Vagina (tissue), 2 donors: ENCODE measurements at places on chromosomes 1 and 21. TPM values are rescaled to one million over a fixed set of nuclear protein-coding genes. Genes with fewer than 3 reads are reported as not detected.

GRCh38 chr1:28755701-28756100, 19.0 kb downstream of the YTHDF2 start:
- no peak for DNase-seq

GRCh38 chr1:168019407-168019806, 82.5 kb upstream of the MPC2 start:
- no peak for DNase-seq

GRCh38 chr1:214453109-214453722, 98.2 kb downstream of the PTPN14 start:
- DNase-seq = no peak

DNA sequence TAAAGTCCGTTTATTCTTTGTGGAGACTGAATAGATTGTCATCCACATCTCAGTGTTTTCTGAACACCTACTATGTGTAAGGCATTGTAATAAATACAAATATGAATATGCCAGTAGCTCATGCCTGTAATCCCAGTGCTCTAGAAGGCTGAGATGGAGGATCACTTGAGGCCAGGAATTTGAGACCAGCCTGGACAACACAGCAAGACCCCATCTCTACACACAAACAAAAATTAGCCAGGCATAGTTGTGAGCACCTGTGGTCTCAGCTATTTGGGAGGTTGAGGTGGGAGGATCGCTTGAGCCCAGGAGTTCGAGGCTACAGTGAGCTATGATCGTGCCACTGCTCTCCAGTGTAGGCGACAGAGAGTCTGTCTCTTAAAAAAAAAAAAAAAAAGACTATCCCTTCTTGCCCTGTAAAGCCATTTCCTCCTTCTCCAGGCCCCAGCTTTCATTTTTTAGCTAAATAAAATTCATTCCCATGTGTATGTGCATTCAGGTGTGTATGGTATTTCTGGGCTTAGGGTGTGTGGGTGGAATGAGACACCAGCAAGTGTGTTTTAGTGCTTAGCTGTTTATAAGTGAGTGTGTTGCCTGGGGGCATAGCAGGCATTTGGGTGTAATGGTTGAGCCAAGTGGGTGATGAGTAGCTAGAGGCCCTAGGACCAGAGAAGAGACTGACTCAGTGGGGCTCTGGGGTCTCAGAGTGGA, 7.8 kb downstream of the CELSR2 start:
- no peak for DNase-seq

- DNase-seq = no peak
Observed at GRCh38 chr1:226674892-226675714, 64.0 kb downstream of the ITPKB start.

DNA sequence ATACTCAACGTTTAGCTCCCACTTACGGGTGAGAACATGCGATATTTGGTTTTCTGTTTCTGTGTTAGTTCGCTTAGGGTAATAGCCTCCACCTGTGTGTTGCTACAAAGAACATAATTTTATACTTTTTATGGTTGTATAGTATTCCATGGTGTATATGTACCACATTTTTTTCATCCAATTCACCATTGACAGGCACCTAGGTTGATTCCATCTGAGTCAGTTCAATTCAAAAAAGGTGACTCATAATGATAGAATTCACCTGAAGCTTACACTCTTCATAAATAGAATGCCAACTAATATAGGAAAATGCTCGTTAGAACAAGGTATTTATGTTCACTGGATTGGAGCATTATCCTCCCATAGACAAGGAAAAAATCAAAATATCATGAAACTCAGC, 38.5 kb downstream of the RGS4 start:
- no peak for DNase-seq

DNA sequence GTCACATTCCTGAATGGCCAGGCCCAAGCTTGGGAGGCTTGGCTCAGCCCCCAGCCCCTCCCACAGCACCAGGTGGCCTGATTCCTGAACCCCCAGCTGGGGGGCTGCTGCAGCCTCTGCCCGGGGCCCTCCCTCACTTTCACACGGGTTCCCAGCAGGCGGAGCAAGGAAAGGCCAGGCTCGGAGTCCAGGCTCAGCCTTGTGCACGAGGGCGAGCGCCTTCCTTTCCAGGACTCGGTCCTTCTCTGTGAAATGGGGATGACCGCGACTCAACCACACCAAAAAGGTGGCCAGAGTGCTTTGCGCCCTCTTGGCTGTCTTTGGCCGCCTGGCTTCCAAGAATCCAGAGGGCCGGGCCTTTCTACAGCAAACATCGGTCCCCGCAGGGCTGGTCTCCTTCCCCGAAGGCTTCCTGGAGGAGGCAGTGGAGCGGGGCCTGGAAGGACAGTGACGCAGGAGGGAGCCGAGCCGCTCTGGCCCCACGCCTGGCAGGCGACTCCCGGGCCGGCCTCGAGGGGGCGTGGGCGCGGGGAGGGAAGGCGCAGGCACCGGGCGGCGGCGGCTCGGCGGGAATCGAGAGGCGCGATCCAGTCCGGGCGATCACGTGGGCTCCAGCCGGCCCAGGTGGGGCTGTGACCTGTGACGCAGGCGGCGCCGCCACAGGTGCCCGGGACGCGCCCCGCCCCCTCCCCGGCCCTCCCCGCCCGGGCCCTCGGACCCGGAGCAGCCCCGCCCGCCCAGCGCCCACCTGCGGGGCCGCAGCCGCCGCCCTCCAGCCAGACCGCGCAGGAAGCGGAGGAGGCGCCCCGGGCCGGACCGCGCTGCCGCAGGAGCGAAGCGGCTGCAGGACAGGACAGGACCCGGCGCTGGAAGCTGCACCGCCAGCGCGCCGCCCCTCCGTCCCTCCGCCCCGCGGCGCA, at the start of gene ARHGEF16:
Gene ARHGEF16 (plus strand): TSS at position 775 of the 920 bp plus-strand sequence. CDS start 8,420 bp downstream, outside the sequence.
- no peak for DNase-seq

- no peak for DNase-seq
Observed at GRCh38 chr1:247291833-247292561, 36.1 kb downstream of the VN1R5 start.

GRCh38 chr21:37195610-37196009, 71.5 kb downstream of the VPS26C start:
- DNase-seq = no peak

- no peak for DNase-seq
Observed at GRCh38 chr1:58874342-58874741, 90.5 kb upstream of the JUN start.

GRCh38 chr1:243910607-243911006, 60.6 kb upstream of the AKT3 start:
- no peak for DNase-seq

GRCh38 chr21:17590430-17590829, 22.3 kb downstream of the BTG3 start:
- DNase-seq = no peak

GRCh38 chr1:61221642-61222041, 139.3 kb downstream of the NFIA start:
- DNase-seq = no peak

- DNase-seq = no peak
Observed at GRCh38 chr1:113003751-113004690, 48.0 kb upstream of the SLC16A1 start.

Gene C8B
- not detected for total RNA-seq

Gene GLIS1
- total RNA-seq = 1.2 TPM

Gene FCRL5
- total RNA-seq = 0.49 TPM

Gene NUDT4B
- not detected for total RNA-seq

Gene CD5L
- total RNA-seq = not detected

Gene HTR6
- not detected for total RNA-seq
